ENCODE measurements at places on chromosomes 11 and 22. TPM values are rescaled to one million over a fixed set of nuclear protein-coding genes. Genes with fewer than 3 reads are reported as not detected.

DNA sequence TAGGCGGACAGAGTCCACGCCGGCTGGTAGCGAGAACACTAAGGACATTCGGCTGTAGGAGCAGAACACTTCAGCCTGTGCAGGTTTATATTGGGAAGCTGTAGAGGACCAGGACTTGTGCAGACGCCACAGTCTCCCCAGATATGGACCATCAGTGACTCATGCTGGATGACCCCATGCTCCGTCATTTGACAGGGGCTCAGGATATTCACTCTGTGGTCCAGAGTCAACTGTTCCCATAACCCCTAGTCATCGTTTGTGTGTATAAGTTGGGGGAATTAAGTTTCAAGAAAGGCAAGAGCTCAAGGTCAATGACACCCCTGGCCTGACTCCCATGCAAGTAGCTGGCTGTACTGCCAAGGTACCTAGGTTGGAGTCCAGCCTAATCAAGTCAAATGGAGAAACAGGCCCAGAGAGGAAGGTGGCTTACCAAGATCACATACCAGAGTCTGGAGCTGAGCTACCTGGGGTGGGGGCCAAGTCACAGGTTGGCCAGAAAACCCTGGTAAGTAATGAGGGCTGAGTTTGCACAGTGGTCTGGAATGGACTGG, 17.2 kb downstream of the P2RY2 start:
- no peak for DNase-seq

The SCUBE2 gene
- total RNA-seq = 3.1 TPM

DNA sequence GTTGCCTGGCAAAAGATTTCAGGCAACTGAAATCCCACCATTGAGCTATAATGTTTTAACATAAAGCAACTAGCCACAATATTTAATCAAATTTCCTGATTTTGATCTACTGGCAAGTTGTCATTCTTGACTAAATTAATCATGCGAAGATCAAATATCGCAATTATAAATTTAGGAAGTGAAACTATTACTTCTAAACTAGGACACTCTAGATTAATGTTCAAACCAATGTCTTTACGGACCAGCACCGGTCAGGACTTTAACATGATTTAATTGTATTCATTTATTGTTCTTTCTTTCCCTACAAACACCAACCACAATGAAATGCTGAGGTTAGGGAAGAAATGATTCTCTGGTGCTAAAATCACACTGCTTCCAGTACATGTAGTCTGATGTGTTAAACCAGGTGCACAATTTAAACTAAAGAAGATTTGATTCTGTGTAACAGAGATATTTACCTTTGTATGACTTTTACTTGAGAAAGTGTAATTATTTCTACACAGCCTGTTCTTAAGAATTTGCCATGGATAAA, 14.9 kb downstream of the GAS2 start:
- DNase-seq = no peak

The CHCHD10 gene
- 189 TPM for total RNA-seq

The SMIM35 gene
- total RNA-seq = not detected
